ENCODE measurements at places on chromosomes 3 and 15. TPM values are rescaled to one million over a fixed set of nuclear protein-coding genes. Genes with fewer than 3 reads are reported as not detected.

The TUSC2 gene
- 30.8 TPM for total RNA-seq

The GOLGA6A gene
- total RNA-seq, result 3.3 TPM

The GPR15 gene
- not detected for total RNA-seq

The XYLB gene
- 5.3 TPM for total RNA-seq

The CLCN2 gene
- 13.7 TPM for total RNA-seq

- H3K27me3 ChIP-seq, result no peaks in the 10 kb centered on the region
- no peaks in the 10 kb centered on the region for H3K36me3 ChIP-seq
- H3K27ac ChIP-seq, result no peak overlapping the region
- no peak overlapping the region for H3K4me3 ChIP-seq
- no peak for DNase-seq
Observed at GRCh38 chr3:116306720-116307119, 138.6 kb downstream of the LSAMP start.

- H3K27ac ChIP-seq, result no peak overlapping the region
- no peaks in the 10 kb centered on the region for H3K36me3 ChIP-seq
- H3K4me3 ChIP-seq, result no peak overlapping the region
- no peak for DNase-seq
Observed at GRCh38 chr15:31387479-31388118, 61.0 kb downstream of the KLF13 start.

DNA sequence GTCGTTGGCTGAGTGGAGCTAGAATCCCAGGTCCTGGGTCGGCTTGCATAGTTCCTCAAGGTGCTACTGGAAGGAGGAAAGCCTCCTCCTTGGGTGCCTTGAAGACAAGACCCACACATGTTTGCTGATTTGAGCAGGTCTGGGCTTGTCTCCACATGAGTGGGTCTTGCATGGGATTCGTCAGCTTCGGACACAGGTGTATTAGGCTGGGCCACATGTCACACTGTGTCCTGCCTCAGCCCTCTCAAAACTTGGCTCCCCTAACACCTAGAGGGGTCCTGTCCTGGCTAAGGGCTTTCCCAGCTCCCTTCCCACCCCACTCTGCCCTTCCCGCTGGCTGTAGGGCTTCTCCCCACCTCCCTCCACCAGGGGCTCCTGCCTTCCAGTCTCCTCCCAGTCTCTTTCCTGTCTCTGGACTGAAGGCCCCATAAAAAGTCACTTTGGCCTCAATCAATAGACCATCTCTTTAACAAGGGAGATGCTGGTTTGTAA lies 73.0 kb upstream of the ADPGK start:
- no peaks in the 10 kb centered on the region for H3K36me3 ChIP-seq
- no peak overlapping the region for H3K4me3 ChIP-seq
- DNase-seq, result peak; percentile 32
- no peak overlapping the region for H3K27ac ChIP-seq
- H3K4me1 ChIP-seq, result no peaks in the 10 kb centered on the region
- no peaks in the 10 kb centered on the region for H3K27me3 ChIP-seq

DNA sequence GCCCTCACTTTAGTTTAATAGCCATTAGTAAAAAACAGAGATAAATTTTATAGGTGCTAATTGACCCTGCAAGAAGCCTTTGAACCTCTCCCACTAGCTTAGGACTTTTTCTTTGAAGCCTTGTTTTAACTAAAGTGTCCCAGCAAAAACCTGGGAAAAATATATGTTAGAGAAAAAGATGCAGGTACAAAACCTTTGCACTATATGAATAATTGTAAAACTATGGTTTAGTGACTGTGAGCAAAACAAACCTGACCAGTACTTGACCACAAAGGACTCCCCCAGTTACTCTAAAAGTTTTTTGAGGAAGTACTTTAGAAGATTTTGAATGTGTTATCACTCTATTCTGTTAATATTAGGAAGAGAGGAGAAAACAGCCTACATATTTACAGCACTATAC lies 123.3 kb upstream of the TP63 start:
- no peak overlapping the region for H3K4me3 ChIP-seq
- H3K27ac ChIP-seq, result no peak overlapping the region
- DNase-seq, result no peak
- no peaks in the 10 kb centered on the region for H3K4me1 ChIP-seq
- H3K36me3 ChIP-seq, result no peaks in the 10 kb centered on the region

GRCh38 chr15:100602823-100603393 lies 519 bp downstream of the ASB7 start:
- DNase-seq, result peak; percentile 83
- H3K4me1 ChIP-seq, result no peaks in the 10 kb centered on the region
- peak overlapping the region; percentile 71 for H3K27ac ChIP-seq
- H3K4me3 ChIP-seq, result peak overlapping the region; percentile 96
- peaks cover 5% of the 10 kb centered on the region for H3K36me3 ChIP-seq
- H3K27me3 ChIP-seq, result no peaks in the 10 kb centered on the region

DNA sequence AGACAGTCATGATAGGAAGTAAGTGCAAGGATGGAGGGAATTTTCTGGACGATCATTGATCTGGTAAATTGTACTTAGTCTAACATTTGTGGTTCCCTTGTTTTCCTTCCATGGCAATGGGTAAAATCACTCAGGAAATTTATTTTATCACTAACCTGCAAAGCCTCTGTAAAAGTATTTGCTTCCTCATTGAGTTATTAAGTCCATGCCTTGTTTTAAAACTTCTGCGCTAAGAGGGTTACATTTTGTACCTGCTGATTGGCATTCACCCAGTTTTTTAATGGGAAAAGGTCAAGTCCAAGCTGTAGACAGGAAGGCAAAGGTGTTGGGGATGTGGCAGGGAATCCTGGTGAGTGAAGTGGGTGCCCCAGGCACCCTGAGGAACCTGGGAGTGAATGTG lies 146.2 kb upstream of the NR2F2 start:
- H3K27ac ChIP-seq, result no peak overlapping the region
- H3K4me3 ChIP-seq, result no peak overlapping the region
- DNase-seq, result no peak
- no peaks in the 10 kb centered on the region for H3K27me3 ChIP-seq
- H3K36me3 ChIP-seq, result no peaks in the 10 kb centered on the region

DNA sequence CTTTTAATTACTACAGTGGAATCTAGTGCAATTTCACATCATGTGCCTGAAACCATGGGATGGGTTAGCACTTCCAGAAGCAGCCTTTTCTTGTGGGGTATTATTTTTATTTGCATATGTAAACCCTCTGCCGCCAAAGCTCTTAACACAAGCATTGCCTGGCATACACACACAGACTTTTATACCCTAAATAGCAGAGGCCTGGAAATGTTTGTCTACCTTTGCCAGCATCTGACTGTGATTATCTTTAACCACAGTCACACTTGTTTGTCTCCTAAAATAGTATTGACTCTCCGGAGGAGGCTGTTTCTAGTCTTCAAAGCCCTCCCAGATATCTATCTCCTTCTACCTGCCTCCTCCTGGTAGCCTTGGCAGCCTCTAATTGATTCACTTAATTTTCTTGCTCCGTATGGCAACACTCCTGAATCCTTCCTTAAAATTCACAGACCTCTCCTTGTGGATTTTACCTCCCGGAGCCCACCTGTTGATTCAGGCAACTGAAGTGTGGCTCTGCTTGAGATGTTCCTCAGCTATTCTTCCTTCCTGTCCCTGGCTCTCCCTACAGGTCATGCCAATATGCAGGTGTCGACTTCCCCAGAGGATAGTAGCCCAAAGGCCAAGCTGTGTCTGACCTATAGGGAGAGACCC lies 127.1 kb upstream of the UMPS start:
- no peaks in the 10 kb centered on the region for H3K4me1 ChIP-seq
- no peaks in the 10 kb centered on the region for H3K27me3 ChIP-seq
- no peak overlapping the region for H3K4me3 ChIP-seq
- no peak overlapping the region for H3K27ac ChIP-seq
- no peak for DNase-seq
- no peaks in the 10 kb centered on the region for H3K36me3 ChIP-seq

- no peaks in the 10 kb centered on the region for H3K36me3 ChIP-seq
- H3K27me3 ChIP-seq, result no peaks in the 10 kb centered on the region
- H3K4me1 ChIP-seq, result no peaks in the 10 kb centered on the region
- H3K27ac ChIP-seq, result no peak overlapping the region
- DNase-seq, result no peak
Observed at GRCh38 chr3:123813876-123814275, 70.3 kb downstream of the MYLK start.
